ENCODE measurements at places on chromosomes 5 and 9.
A peak's percentile ranks its signal among the peaks of the same experiment; 100 is the strongest.

- peak; percentile 15 for DNase-seq
These were observed 11.6 kb upstream of the IL12B start for GRCh38 chr5:159341906-159342310.

GRCh38 chr5:5419291-5420210 lies 2.9 kb upstream of the ICE1 start:
- DNase-seq, result peak; percentile 25

GRCh38 chr9:34715639-34716215 lies 5.8 kb upstream of the CCL21 start:
- DNase-seq, result no peak

- no peak for DNase-seq
These were observed 339.7 kb downstream of the ADAMTS6 start for GRCh38 chr5:65142016-65142415.

DNA sequence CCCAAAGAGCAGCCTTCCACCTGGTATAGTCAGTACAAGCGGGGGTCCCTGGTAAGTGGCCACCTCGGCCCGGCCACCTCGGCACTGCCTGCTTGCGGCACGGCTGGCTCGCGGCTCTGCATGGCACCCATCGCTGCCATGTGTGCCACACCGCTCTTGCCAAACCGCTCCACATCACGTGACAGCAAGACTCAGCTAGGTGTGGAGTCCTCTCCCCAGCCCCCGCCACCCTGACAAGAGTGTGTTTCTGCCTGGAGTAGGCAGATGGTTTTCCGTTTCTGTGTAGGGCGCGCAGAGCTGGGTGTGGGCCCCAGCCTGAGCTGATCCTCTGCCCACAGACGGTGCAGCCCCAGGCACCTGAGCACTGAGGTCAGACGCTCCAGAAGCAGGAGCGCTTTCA lies 50.5 kb upstream of the FCN2 start:
- DNase-seq, result no peak

DNA sequence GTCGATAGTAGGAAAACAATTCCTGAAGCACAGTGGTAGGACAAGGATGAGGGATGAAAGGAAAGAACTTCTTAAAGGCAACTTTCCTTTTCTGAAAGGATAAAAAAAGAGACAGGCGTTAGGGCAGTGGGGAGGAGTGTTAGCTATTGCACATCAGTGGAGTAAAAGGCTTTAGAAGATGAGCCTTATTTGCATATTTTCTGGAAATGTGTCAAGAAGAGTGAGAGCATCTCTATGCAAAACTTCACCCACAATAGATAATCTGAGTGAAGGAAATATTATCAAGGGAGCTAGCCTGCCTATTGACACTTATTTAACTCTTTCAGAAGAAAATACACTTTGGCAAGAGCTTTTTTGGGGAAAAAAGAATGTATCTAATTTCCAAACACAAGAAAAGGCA lies 151.6 kb downstream of the MACIR start:
- no peak for DNase-seq

- no peak for DNase-seq
These were observed 5.8 kb upstream of the IL4 start for GRCh38 chr5:132667761-132668705.

GRCh38 chr9:71670121-71670520 lies 98.2 kb downstream of the CEMIP2 start:
- DNase-seq, result no peak

DNA sequence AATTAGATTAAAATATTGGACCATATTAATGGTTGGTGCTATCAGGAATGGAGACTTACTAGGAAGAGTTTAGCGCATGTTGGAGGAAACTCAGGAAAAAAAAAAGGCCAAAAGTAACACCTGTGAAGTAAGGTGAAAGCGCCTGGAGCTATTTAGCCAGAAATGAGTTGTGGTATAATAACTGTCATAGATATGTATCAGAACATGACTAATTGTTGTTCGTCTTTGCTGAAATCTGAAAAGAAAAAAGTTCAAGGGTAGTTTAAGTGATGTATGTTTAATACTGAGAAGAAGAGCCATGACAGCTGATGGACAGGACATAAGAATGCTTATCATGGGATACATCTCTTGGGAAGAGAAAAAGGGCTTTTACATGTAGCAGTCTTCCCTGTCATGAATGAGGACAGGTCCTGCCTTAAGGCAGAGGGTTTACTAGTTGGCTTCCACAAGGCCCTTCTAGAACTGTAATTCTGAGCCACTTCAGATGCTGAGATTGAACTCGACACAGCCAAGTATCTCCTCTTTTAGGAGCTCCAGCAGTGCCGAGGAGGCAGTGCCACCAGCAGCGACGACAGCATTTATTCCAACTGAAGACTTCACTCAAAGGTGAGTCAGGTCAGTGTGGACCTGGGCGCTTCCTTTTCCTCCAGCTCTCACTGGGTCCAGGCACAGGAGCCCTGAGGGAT lies 940 bp upstream of the CAMK4 start:
- no peak for DNase-seq

GRCh38 chr5:172901012-172901780 lies 58.0 kb upstream of the RPL26L1 start:
- no peak for DNase-seq

GRCh38 chr5:44225231-44226160 lies 163.7 kb downstream of the FGF10 start:
- DNase-seq, result no peak
